ENCODE measurements at places on chromosomes 12 and 14. TPM values are rescaled to one million over a fixed set of nuclear protein-coding genes. Genes with fewer than 3 reads are reported as not detected.

RPS29 gene
- 4,560 TPM for total RNA-seq

C14orf93 gene
- 5.6 TPM for total RNA-seq

RNASE1 gene
- 33.5 TPM for total RNA-seq

GPR84 gene
- total RNA-seq, result not detected

ASB2 gene
- total RNA-seq, result not detected

IRAK3 gene
- 10.0 TPM for total RNA-seq

PROX2 gene
- not detected for total RNA-seq

HCAR2 gene
- total RNA-seq, result not detected

MANSC4 gene
- 0.32 TPM for total RNA-seq

CATSPERB gene
- not detected for total RNA-seq

SLC39A2 gene
- not detected for total RNA-seq

A2M gene
- total RNA-seq, result 3.5 TPM

INSM2 gene
- not detected for total RNA-seq

PCNX4 gene
- total RNA-seq, result 38.7 TPM

ACIN1 gene
- 65.7 TPM for total RNA-seq

NTF3 gene
- 0.32 TPM for total RNA-seq

RHEBL1 gene
- total RNA-seq, result 1.6 TPM

NEK9 gene
- 24.0 TPM for total RNA-seq

SPRYD3 gene
- total RNA-seq, result 18.5 TPM

BCL11B gene
- total RNA-seq, result under 0.01 TPM

CLEC9A gene
- not detected for total RNA-seq

TECPR2 gene
- 9.7 TPM for total RNA-seq

ADCY6 gene
- total RNA-seq, result 27.8 TPM

TRHDE gene
- 3.8 TPM for total RNA-seq

IGFBP6 gene
- 13.1 TPM for total RNA-seq
